ENCODE measurements at places on chromosomes 12 and 14.

- peak; percentile 83 for DNase-seq
Measured at GRCh38 chr12:130871286-130872178, at the start of gene RAN. Gene RAN, plus strand, starts transcription at chr12:130872066. Its CDS starts 528 bp downstream, at chr12:130872594.

DNA sequence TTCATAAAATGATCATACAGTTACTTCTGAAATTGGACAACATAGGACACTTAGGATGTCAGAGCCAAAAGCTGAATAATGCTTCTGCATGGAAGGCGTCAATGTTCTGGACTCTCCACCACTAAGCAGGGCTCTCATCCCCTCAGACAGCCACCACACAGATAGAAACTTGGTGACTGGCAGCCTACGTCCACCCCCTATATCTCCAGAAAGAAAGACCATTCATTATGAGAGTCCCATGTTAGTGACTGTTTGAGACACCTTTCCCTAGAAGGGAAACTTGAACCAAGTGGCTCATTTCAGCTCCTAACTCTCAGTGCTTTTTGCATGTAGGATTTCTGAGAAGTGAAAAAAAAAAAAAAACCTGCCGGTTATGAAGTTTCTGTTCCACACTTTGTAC is 251.0 kb upstream of the FKBP4 start:
- DNase-seq = no peak

DNA sequence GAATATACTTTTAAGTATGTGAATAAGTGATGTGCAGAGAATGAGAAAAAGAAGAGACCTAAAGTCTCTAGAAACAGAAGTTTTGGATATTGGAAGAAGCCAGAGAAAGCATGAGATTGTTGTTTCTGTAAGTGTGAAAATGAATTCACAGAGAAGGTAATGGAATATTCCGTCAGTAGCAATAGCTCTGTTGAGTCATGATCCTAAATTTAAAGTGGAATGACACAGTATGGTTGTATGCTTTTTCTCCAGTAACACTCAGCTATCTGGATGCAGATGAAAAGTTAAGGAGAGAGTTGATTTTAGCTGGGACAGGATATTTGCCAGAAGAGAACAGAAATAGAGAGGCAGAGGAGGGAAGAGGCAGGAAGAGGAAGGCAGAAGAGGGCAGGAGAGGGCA is 1166.3 kb downstream of the GALC start:
- no peak for DNase-seq

GRCh38 chr12:5213990-5214389 is 170.3 kb downstream of the KCNA5 start:
- no peak for DNase-seq

DNA sequence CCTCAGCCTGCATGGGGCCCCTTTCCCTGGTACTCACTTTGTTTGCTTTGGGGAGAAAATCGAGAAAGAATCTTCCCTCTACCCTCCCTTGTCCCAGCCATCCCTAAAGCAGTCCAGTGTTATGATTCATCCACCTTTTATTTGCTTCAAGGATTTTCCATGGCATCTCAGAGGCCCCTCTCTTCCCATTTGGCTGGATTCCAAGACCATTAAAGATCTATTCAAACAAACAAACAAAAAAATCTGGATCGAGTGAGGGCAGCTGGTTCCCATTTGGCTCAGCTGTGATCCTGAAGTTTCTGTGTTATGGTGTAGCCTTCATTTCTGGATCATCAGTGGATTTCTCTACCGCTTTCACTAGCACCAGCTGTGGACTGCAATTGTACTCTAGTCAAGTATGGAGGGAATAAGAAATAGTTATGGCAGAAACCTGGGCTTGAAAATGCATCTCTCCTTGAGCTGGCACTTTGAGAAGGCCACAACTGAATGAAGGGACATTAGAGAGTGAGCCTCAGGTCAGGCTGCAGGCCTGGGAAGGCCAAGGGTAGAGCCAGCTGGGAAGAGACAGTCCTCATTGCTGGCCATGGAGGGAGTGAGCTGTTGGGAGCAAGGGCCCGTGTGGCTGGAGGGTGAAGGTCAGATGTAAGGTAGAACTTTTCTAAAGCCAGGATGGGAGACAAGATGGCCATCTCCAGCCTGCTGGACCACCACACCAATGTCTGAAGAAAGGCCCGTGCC is 13.7 kb downstream of the KRT71 start:
- DNase-seq = no peak

Data from stimulated activated CD8-positive, alpha-beta memory T cell treated with anti-CD3 and anti-CD28 coated beads, Interleukin-15, amount 100 ng/mL, for 4 hours (primary cell).